Activated T-helper 1 cell treated with anti-CD3 and anti-CD28 coated beads, Interleukin-12 subunit alpha, Interleukin-12 subunit beta, Interleukin-2, Interleukin-4 antibody, amounts not matched to agents 30 ng/mL and 10 ng/mL and 1 ng/mL, durations not matched to agents 14 hours and 24 hours and 36 hours (primary cell): ENCODE measurements at places on chromosomes 1 and 21.

GRCh38 chr1:213852107-213852506, 135.7 kb upstream of the PROX1 start:
- no peak for DNase-seq

GRCh38 chr1:212074856-212075255, 39.3 kb downstream of the DTL start:
- DNase-seq, result no peak

DNA sequence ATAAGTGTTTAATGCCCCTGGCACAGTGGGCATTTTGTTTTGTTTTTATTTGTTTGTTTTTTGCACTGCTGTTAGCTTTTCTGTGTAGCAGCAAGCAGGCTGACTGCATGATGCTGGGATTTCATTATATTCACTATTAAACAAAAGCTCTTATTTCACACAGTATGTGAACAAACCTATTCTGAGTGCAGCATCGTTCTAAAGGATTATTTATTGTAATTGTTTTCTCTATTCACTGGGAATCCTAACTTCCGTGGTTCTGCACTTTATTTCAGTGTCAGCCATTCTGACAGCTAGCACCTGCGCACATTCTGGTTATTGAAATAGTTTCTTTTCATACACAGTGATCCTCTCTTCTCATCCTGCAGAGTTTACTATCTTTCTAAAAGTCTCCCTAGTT, 595.0 kb downstream of the NEGR1 start:
- no peak for DNase-seq

DNA sequence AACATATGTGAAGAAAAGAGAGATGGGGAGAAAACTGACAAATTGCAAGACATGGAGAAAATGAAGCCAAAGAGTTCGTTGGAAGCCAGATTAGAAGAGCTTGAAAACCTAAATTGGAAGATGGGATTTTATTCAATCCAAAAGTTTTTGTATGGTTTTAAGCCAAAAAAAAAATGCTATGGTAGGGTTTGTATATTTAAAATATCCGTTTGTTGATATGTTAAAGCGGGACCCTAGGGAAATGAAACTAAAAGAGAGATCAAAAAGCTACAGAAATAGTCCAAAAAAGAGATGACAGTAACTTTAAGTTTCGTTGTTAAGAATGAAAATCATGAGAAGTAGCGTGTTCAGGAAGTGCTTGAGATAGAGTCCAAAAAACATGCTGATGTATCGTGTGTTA, 617.7 kb upstream of the ADGRL2 start:
- DNase-seq, result no peak

GRCh38 chr1:116265931-116266863, 106.8 kb upstream of the ATP1A1 start:
- no peak for DNase-seq

DNA sequence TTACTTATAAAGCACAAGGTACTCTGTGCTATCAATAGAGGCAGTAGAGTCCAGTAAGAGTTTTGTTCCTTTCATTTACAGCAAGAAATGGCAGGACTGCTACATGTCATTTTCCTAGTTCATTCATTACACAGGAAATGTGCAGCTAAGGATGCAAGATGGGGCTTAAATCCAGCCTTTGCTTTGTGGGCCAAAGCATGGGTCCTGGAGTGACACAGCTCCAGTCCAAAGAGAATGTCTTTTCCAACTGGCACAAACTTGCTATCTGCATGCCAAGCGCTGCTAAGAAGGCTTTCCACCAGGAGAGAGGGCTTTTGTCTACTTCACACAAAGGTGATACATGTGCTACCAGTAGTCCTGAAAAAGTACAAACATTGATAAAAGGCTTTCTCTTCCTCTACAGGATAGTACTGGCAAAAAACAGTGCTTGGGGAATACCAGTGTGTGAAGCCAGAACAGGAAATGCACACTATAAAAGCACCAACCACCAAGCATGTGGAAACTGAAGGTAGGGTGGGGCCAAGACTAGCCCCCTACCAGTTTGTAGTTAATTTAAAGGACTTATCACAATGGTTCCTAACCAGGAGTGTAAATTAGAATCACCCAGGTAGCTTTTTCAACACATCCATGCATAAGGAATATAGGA, 68.7 kb downstream of the ARID4B start:
- no peak for DNase-seq

GRCh38 chr1:172679000-172679772, 20.3 kb downstream of the FASLG start:
- no peak for DNase-seq
